ENCODE measurements at places on chromosomes 13 and 19. TPM values are rescaled to one million over a fixed set of nuclear protein-coding genes. Genes with fewer than 3 reads are reported as not detected.

Gene COL4A1
- total RNA-seq: 583 TPM

Gene CGB1
- not detected for total RNA-seq

Gene KCNC3
- total RNA-seq: 0.21 TPM

Gene DMRTC2
- total RNA-seq: not detected

Gene POLR1D
- 69.0 TPM for total RNA-seq

Gene ZNF444
- 22.3 TPM for total RNA-seq

Gene ARID3A
- total RNA-seq: 8.1 TPM

Gene ZNF534
- 0.66 TPM for total RNA-seq

Gene CEACAM3
- total RNA-seq: not detected

Gene PNMA8A
- total RNA-seq: 2.5 TPM

Gene NCR1
- total RNA-seq: not detected

Gene SUGT1
- 47.3 TPM for total RNA-seq

Gene HCST
- 37.6 TPM for total RNA-seq

Gene APOC1
- 28.2 TPM for total RNA-seq

Gene SOX1
- total RNA-seq: not detected

Gene KIR3DL1
- total RNA-seq: not detected

Gene ZBTB32
- not detected for total RNA-seq

Gene C19orf44
- 13.9 TPM for total RNA-seq

Gene CADM4
- 106 TPM for total RNA-seq

Gene SCGB2B2
- total RNA-seq: 0.21 TPM

Gene NPHS1
- total RNA-seq: not detected

Gene SHISA7
- 0.42 TPM for total RNA-seq

Gene POU2F2
- 0.44 TPM for total RNA-seq

Gene CCDC8
- 5.4 TPM for total RNA-seq

Gene PSPC1
- 92.9 TPM for total RNA-seq

Gene ZNF541
- total RNA-seq: 0.66 TPM

Gene EGLN2
- 134 TPM for total RNA-seq

Gene ZNF560
- total RNA-seq: not detected

Gene ZNF625
- total RNA-seq: 11.6 TPM

Gene TTYH1
- total RNA-seq: 38.3 TPM

Gene TMEM59L
- total RNA-seq: 12.6 TPM

Gene RBM42
- 80.2 TPM for total RNA-seq

Gene CGB7
- not detected for total RNA-seq

Gene KLK1
- 1.5 TPM for total RNA-seq

Gene ZNF345
- total RNA-seq: 6.1 TPM

Gene NLRP12
- 0.42 TPM for total RNA-seq

Gene TDRD12
- 0.21 TPM for total RNA-seq

Gene DLEU7
- total RNA-seq: 15.5 TPM

Gene ZNF256
- total RNA-seq: 3.6 TPM

Gene RGL3
- total RNA-seq: 6.5 TPM

Gene SLITRK1
- total RNA-seq: 1.7 TPM

Gene ZNF253
- total RNA-seq: 11.1 TPM

Gene SIGLEC5
- total RNA-seq: 2.1 TPM

Gene ZNF497
- total RNA-seq: 3.0 TPM

Gene INAFM1
- total RNA-seq: 31.5 TPM

Gene RETN
- total RNA-seq: not detected

All from tibial nerve (tissue), 4 donors.